IPS DF 6.9 (cell line): ENCODE measurements at places on chromosomes 6 and 20.

GRCh38 chr6:14946753-14947152 is 299.1 kb upstream of the JARID2 start:
- no peak for DNase-seq

DNA sequence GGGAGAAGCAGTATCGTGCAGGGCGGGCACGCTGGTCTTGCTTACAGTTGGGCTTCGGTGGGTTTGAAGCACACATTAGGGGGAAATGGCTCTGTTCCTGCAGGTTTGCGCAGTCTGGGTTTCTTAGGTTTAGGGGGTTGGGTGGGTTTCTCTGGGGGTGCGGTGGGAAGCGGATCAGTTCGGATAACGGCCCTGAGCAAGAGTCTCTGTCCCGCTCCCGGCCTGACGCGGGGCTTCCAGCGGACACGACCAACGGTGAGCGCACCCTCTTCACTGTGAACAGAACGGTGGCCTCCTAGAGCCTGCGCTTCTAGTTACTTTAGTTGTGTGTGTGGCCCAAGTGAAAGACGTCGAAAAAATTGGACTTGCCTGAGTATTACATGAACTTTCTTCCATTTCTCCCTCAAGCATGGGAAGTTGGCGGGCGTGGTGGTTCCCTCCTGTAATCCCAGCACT is 635 bp upstream of the ELOVL2 start:
- DNase-seq: no peak

- DNase-seq: no peak
Observed at GRCh38 chr20:59050437-59050836, 7.9 kb upstream of the PRELID3B start.

- DNase-seq: no peak
Observed at GRCh38 chr6:63676412-63677114, 41.0 kb downstream of the PHF3 start.

- DNase-seq: no peak
Observed at GRCh38 chr6:105920071-105920470, 166.1 kb upstream of the PRDM1 start.

GRCh38 chr20:35561268-35561667 is 19.4 kb downstream of the ERGIC3 start:
- no peak for DNase-seq

DNA sequence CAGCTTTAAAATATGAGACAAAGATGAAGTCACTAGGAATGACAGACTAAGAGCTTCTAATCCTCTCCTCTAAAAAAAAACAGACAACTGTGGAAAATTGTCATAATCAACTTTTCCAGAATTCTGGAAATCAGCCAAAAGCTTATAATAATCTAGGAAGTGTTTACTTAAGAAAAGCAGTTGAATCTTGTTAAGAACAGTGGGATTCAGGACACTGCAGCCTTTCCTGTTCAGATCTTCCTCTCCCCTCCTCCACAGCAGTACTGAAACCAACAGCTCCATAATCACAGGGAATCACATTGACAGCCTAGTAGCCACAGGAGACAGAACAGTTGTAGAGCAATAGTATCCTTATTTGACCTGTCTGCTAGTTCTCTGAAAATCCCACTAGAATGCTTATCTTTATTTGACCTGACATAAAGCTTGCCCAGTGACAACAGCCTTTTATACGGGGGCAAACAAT is 41.6 kb downstream of the IBTK start:
- DNase-seq: no peak

- no peak for DNase-seq
Observed at GRCh38 chr20:14446446-14446845, 109.0 kb upstream of the FLRT3 start.

DNA sequence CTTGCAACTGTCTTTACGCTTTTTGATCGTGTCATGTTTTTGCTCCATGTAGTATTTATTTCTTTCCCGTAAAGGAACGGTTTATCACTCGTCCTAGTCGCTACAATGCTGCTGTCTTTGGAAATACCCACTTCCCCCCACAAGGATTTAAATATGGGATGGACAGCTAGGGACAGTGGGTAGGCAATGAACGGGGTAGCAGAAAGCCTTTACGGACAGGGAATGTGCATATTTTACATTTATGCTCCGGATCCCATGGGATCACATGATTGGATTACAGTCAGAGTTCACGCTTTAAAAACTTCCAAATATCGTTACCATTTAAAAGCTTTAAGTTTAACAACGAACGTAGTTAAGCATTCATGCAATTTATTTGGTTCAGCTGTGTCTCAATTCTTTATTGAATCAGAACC is 1.2 kb downstream of the HIVEP1 start:
- DNase-seq: no peak

DNA sequence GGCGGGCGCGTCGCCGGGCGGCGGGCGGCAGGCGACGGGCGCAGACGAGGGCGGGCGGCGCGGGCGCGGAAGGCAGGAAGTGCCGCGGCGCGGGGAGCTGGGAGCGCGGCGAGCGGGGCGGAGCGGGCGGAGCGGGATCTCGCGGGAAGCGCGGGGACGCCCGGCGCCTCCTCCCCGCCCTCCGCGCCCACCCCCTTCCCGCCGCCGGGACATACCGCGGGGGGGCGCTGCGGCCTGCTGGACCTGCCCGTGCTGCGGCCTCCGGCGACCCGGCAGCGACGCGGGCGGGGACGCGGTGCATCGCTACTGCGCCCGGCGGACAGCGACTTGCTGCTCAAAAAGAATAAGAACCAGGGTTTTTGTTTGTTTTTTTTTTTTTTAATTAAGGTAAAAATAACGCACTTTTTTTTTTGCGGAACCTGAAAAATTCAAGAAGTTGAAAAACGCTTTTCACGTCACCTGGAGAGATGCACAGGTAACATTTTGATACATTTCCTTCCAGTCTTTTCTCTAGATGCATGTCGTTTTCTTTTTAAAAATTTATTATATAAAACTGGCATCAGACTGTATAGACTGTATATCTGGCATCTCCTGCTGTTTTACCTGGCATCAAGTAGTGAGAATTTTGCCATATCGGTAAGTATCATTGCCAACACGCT is at the start of gene CENPB:
Gene CENPB, minus strand, starts transcription at position 76 of the 659 bp plus-strand sequence. CDS start 257 bp downstream, outside the sequence.
- no peak for DNase-seq

- no peak for DNase-seq
Observed at GRCh38 chr6:73234733-73235132, 9.4 kb upstream of the KHDC1L start.

DNA sequence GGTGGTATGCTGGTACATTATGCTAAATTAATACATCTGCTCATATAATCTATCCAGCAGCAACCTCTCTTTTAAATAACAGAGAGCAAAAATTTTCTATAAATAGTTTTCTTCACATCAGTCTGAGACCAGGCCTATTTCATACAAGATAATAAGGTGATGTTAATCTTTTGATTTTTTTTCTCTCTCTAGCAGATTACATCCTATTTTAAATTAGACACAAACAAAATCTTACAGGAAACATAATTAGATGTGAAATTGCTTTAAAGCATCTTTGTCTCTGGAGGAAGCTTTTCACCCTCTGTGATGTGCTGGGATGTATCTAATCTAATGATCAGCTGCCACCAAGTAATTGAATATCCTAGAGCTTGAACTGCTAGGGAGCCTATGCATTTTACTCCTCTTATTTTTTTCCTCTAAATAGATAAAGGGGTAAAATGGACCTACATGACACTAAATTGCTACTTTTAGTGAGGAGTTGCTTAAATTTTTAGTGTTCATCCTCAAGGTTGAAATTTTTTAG is 165.5 kb downstream of the MANEA start:
- DNase-seq: no peak

- DNase-seq: no peak
Observed at GRCh38 chr6:43150051-43150751, 20.9 kb upstream of the SRF start.

DNA sequence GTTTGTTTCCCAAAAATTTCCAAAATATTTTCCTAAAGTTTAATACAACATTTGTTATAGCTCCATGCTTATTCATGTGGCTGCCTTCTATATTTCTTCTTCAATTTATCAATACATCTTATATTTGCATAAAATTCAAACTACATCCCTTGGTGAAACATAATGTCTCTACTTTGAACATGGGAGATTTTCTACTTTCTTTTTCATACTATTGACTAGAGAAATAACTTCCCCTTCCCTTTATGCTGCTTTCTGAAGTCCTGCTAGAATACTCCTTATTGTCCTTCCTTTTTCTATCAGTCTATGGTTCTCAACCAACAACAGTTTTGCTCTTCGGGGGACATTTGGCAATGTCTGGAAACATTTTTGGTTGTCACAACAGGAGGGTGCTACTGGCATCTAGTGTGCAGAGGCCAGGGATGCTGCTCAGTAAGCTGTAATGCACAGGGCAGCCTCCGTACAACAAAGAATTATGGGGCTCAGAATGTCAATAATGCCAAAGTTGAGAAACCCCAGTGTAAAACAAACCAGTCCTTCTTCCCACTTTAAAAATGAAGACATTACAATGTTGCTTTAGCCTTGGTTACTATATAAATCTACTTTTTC is 29.9 kb downstream of the MKKS start:
- DNase-seq: no peak

DNA sequence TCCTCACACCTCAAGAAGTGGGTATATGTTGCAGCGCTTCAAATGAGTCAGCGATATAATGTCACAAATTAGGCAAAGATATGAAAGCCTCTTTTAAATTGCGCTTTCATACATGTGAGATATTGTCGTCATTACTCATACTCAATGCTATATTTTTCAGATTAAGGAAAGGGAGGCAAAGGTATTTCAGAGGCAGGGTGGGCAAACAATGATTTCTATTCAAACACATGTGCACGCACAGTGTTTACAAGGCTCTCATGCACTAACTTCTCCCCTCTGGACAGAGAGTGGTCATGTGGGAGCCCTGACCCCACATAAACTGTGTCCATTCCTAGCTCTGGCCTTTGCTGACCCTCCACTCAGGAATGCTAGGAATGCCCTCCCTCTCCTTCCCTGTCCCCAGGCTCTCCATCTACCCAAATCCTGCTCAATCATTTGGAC is 112.1 kb upstream of the TMEM170B start:
- no peak for DNase-seq

DNA sequence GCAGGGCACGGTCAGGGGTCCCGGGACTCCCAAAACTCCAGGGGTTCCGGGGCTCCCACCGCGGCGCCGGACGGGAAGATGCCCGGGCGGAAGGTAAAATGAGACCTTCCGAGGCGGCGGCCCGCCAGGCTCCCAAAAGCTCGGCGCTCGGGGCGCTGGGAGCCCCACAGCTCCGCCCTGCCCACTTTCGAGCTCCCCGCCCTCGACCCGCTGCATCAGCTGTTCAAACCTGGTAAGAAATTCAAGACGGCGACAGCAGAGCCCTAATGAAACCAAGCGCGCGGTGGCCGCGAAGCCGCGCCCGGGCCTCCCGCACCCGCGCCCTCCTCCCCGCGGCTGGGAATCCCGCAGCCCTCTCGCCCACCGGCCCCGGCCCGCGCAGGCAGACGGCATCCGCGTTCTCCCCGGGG is 369 bp downstream of the SLC4A11 start:
- no peak for DNase-seq

GRCh38 chr6:56899311-56899710 is 55.6 kb upstream of the BEND6 start:
- no peak for DNase-seq

GRCh38 chr6:80329496-80329895 is 223.0 kb downstream of the BCKDHB start:
- no peak for DNase-seq

- DNase-seq: no peak
Observed at GRCh38 chr6:133787122-133787521, 101.8 kb upstream of the TCF21 start.

GRCh38 chr6:144377586-144378210 is 92.6 kb downstream of the UTRN start:
- no peak for DNase-seq

DNA sequence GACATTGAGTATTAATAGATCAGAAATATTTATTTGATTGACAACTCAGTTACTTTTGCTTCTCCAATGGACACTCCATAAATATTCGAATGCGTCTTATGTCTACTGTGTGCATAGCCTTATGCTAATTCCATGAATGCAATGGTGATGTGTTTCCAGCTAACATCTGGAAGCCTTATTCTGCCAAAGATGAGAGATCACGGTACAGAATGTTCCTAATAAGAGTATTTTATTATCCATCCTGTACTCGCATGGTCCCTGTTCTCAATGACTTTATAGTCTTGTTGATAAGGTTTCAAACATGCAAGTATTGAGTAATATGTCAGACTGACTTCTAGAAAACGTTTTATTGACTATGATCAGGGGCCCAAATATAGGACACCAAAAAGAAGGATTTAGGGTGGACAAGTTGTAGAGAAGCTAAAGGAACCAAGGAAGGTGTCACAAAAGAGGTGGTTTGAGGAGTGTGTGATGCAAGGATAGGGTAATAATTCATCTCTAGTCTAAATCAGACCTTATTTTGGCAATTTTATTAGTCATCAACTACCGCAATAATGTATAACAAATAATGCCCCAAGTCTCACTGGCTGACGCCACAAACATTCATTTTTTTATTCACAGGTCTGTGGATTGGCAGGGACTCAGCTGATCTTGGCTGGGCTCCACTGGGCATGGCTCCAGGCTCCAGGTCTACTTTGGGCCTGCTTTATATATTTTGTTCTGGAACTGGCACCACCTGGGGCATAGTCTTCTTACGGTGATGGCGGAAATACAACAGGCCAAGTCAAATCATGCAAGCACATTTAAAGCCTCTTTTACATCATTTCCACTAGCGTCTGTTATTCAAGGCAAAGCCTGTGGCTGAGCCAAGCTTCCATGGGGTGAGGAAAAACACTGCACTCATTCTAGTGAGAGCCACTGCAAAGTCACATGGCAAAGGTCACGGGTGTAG is 24.5 kb upstream of the CD83 start:
- DNase-seq: no peak
